ENCODE measurements at places on chromosomes 12 and 14.

- no peak for DNase-seq
Measured at GRCh38 chr12:10214136-10214894, 1.6 kb downstream of the GABARAPL1 start.

- no peak for DNase-seq
Measured at GRCh38 chr12:47731723-47732122, 6.4 kb upstream of the ENDOU start.

- no peak for DNase-seq
Measured at GRCh38 chr14:104642540-104642868, 37.9 kb upstream of the TMEM179 start.

- no peak for DNase-seq
Measured at GRCh38 chr12:47825173-47825639, 5.5 kb upstream of the HDAC7 start.

- DNase-seq = no peak
Measured at GRCh38 chr12:97559267-97559666, 96.7 kb downstream of the RMST start.

GRCh38 chr14:100529561-100530031 is 57.6 kb downstream of the BEGAIN start:
- no peak for DNase-seq

DNA sequence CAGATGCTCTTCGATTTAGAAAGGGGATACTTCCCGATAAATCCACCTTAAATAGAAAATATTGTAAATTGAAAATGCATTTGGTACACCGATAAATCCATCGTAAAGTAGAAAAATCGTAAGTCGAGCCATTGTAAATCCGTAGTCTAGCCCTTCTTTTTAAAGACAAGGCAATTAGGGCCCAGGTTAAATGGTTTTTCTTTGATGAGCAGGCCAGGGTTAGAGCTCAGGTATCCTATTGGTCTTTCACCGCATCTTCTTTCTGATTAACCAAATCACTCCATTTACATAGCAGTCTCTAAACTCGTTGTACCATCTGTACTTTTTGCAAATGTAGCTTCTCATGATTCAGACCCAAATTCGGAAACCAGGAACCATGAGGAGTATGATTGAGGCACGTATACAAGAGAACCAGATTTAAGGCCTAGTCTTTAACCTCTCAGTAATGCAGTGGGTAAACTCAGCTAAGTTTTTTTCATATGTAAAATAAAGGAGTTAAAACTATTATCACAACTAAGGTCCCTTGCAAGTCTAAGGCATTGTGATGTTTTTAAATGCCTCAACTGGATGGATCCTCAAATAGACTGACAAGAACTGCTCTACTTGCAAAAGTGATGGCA is 2.2 kb upstream of the YAF2 start:
- DNase-seq = no peak

DNA sequence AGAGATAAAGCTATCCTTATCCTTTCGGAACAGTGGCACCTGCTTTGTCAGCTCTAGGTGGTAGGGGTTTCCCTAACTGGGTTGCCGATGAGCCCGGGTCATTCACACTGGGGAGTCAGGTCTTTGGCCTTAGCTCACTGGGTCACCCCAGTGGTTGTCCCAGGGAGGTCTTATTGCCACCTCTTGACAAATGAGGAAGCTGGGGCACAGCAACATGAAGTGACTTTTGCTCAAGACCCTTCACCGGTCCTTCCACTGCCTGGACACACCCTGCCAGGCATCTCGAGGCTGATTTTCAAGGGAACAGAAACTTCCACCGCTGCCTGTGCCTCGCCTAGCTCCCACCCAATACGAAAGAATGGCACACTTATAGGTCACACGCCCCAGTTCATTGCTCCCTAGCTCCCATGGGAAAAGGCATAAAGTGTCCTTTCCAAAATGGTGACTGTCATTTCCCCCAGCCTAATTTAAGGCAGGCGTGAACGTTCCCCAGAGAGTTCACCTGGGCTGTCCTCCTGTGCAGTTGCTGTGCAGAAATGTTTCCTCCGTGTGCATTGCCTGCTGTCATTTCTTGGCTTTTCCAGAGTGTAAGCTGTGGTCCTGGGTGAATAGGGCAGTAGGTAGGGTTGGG is 156.1 kb upstream of the CCND2 start:
- no peak for DNase-seq

DNA sequence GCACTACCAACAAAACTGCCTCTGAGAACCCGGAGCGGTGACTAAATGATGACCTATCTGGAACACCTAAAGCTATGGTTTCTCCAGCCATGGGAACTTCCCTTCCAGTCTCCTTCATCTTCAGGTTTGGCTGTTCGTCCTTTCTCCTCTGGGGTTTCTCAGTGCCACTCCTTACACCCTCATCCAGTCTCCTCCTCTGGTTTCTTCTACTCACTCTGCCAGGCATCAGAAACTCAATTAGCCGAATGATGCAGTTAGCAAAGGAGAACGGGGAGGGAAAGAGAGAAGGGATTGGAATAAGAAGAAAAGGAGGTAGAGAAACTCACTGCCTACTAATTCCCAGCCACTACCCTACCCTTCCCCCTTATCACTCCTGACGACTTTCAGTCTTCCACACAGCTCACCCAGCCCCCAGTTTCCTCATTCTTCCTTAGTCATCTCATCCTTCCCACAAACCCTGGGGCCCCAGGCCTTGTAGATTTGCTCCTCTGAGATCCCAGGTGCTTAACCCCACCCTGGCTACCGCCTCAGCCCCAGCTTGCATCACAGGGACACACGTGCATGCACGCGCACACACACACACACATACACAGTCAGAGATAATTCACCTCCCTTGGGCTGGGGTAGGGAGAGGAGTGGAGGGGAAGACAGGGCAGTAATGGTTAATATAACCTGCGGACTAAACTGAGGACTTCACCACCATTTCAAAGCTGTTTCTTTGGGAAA is 13.0 kb downstream of the FGD6 start:
- no peak for DNase-seq

GRCh38 chr14:87491816-87492215 is 501.2 kb downstream of the GALC start:
- no peak for DNase-seq

DNA sequence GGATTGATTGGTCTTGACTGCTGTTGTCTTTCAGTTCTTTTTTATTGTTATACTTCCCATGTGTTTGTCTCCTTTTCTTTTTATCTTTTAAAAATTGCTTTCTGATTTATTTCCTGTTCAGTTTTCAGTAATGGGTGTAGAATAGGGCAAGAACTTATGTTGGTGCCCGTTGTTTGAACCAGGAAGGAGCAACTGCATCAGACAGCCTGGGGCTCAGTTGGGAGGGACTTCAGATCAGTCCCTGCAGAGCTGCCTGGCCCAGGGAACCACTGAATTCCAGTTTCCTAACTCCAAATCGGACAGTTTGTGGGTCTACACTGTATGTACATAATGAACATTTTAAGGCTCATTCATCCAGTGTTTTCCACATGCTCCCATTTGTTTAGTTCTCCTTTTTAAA is 64.9 kb downstream of the FBXO34 start:
- no peak for DNase-seq

GRCh38 chr14:36478782-36479181 is 41.2 kb downstream of the NKX2-1 start:
- DNase-seq = no peak

GRCh38 chr12:110640275-110641025 is 26.5 kb downstream of the TCTN1 start:
- DNase-seq = no peak

- no peak for DNase-seq
Measured at GRCh38 chr12:124115976-124116690, 143.1 kb downstream of the ZNF664 start.

DNA sequence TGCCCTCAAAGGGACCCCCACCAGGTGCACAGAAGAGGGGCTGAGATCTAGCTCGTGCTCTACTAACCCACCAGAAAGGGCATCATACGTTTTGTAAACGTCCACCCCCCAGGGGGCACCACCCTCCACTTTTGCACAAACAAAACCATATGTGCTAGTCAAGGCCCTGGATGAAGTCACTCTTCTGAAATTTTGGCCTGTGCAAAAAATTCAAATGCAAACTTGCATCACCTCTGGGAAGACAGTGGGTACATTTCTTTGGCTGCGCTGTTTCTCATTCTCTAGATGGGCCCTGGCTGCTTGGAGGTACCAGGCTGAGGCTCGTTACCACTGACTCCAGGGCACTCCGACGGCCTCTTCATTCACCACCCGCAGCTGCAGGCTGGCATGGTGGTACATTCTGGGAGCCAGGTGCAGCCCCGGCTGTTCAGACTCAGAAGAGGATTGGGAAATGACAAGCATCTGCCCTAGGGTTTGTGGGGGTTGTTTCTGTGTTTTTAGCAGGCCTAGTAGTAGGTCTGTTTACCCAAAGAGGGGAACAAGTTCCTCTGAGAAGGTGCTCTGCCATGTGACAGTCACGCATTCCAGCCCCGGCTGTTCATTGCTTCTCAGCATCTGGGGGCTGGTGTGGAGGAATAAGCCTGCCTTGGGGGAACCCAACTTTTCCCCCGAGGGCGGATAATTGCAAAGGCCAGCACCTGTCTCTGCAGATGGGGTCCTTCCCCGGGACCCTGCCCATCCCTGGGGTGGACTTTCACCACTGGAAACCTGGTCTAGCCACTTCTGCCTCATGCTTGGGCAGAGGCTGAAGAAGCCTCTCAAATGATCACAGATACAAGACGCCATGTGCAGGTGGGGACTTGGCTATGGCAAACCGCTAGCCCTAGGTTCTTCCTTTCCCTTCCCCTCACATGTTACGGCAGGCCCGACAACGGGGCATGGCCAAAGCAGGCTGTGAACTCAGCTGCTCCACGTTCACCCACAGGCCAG is 147.6 kb downstream of the DPF3 start:
- no peak for DNase-seq

DNA sequence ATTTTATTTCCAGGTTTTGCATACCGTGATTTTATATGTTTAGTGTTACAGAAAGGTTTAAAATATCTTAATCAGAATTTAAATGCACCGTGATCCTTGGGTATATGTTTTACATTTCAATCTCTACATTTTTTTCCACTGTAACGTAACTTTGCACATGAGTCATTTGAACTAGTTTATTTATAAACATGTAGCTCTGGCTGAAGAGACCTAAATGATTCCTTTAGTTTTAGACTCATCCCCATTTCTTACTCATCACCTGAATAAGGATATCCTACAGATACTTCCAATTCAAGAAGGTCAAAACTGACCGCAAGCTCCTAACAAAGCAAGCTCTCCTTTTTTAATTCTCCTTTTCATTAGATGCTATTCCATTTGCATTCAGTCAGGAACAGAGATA is 42.7 kb upstream of the SLC6A15 start:
- no peak for DNase-seq

GRCh38 chr12:68434391-68435298 is 102.5 kb upstream of the MDM1 start:
- DNase-seq = no peak

GRCh38 chr12:108187831-108188230 is 58.7 kb downstream of the WSCD2 start:
- no peak for DNase-seq

DNA sequence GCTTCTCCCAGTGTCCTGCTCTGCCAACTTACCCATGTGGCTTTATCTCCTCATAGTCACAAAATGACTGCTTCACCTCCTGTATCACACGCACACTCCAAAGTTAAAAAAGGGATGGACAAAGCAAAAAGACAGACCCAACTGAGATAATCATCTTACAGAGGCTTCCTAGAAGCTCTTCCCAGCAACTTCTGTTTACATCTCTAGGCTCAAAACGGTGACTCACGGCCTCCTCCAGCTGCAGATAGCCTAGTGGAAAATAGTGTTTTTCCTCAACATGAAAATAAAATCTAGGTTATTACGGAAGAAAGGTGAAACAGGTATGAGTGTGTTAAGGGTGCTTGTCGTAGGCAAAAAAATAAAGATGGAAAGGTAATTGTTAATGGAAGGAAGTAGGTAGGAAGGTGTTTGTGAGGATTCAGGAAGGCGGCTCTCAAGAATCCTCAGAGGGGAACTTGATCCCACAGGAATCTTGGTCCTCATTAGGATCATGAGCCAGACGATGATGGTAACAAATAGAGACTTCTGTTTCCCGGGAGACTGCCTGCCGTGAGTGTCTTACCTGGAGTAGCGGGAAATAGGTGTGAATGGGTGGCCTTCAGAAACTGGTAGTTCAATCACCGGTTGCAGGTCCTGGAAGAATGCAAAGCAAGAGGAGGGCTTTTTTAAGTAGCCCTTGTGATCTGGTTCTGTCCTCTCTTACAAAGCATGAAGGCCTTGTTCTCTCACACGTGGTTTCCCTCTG is 487.5 kb upstream of the TMEM132C start:
- no peak for DNase-seq

DNA sequence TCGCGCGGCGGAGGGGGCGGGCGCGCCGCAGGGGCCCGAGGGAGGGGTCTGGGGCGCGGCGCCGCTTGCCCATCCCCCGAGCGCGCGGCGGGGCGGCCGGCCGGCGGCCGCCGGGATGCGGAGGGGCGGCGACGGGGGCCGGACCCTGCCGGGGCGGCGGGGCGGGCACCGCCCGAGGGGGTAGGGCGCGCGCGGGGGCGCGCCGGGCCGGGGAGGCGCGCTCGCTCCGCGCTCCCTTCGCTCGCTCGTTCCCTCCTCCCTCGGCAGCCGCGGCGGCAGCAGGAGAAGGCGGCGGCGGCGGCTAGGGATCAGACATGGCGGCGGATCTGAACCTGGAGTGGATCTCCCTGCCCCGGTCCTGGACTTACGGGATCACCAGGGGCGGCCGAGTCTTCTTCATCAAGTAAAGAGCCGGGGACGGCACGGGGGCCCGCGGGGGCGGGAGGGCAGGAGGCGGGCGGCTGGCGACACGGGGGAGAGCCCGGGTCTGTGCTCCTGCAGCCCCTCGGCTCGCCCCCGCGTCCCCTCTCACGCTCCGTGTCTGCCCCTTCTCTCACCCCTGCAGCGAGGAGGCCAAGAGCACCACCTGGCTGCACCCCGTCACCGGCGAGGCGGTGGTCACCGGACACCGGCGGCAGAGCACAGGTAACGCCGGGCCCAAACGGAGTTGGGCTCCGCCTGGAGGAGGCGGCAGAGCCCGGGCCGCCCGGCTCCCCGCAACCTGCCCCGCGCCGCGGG is at the start of gene PLEKHA5:
PLEKHA5 (plus strand) TSS at position 248 of the 738 bp plus-strand sequence; CDS start at position 315, 67 bp downstream.
- DNase-seq = no peak

DNA sequence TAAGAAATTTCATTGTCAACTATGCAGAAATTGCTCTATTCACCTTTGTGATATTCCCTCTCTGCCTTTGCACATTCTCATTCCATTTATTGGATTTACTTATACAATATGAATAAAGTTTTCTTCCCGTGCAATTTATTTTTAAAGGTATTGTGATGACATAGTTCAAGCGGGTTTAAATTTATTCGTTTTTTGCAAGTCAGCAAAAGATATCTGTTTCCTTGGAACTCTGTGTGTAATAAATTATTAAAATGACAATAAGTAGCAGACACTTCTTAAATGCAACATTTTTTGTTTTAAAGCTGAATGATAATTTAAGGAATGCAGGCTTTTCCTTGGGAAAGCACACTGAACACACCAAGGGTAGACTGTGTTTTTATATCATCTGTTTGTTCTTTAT is 143.1 kb downstream of the SLC41A2 start:
- no peak for DNase-seq

DNA sequence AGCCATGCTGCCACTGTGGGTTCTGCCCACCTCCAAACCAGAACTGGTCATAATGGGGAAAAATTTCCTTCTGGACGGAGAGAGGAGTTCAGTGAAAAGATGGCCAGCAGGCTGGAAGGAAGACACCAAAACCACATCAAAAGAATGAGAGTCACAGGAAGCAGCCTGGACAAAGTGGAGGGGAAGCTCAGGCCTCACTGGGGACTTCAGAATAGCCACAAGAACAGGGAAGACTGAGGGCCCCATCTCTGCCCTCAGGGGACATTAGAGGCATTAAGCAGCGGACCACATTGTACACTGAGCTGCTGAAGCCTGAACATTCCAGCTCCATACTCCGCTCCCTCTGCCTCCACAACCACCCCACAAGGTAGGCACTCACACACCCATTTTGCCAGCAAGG is 119.6 kb upstream of the COCH start:
- DNase-seq = no peak

Measured in NAMALWA (cell line).